ENCODE measurements at places on chromosomes 12 and 14.

DNA sequence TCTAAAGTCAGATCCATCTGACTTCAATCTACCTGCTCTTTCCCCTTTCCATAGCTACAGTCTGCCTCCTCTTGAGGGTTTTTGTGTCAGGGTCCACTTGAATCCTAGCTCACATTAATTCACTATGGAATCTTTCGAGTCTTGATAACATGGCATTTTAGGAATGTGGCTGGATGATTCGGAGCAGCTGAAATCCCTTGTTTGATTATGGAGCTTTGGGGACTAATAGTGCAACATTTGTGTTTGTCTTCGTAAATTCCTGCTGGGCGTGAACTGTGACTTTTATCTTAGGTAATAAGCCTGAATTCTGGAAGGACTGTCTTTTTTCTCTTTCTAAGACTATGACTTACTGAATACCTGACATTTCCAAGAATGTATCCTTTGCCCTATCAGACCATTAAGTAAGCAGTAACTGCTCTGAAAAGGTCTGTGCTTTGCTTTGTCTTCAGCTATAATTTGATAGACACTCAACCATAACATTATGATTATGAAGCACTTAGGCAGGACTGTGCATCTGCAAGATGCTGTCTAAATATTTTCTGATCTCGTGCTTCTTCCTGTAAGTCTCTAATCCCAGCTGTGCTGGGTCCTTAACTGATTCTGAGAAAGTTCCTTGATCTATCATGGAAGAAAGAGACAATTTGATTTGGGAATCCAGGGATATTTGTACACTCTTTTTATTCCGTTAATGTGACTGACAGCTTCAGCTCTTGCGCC lies 19.0 kb upstream of the PELI2 start:
- DNase-seq = no peak

DNA sequence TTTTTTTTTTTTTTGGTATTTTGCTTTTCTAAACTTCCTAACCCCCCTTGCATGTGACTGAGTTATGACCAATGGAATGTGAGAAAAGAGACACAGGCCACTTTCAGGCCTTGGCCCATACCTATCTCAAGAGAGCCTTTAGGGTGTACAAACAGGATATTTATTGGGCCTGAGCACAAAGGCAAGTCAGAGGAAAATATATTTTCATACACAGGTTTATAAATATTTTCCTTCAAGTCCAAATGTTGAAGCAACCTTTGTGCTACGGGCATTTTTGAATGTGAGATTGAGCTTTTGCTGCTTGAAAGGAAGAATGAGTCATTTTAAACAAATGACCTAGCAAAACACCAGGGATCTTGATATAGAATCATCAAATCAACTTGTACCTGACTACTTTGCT lies 228.6 kb upstream of the E2F7 start:
- no peak for DNase-seq

GRCh38 chr14:22464422-22465142 lies 124.4 kb downstream of the DAD1 start:
- no peak for DNase-seq

DNA sequence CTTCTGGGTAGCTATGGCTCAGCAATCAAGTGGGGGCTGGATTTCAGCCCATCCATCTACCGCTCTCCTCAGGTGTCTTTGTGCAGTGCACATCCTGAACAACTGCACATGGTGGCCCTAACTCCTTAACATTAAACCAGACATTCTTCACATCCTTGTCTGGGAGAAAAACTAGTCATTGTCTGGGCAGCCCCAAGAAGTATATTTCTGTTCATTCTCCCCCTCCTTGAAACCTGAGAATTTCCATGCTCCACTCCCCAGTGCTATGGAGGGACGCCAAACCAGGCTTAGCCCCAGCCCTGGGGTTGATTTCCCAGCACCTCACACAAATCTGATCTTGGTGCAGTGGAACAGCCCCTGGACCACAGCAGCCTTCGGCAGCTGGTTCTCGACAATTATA lies 13.4 kb downstream of the MYL2 start:
- no peak for DNase-seq

DNA sequence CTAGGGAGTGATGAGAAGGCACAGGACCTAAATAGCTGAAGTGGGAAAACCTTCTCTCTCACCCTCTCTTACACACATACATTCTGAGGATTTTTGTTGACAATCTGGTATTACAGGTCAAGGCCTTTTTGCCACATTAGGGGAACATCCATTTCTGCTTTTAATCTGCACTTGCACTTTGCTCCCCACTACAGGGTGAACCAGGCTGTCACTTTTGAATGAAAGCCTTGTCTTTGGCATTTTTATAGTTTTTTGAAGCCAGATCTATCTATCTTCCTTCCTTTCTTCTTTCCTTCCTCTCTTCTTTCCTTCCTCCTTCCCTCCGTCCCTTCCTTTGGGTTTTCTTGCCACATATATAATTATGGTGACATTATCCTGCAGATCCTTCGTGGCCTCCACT lies 165.9 kb upstream of the OTX2 start:
- no peak for DNase-seq

DNA sequence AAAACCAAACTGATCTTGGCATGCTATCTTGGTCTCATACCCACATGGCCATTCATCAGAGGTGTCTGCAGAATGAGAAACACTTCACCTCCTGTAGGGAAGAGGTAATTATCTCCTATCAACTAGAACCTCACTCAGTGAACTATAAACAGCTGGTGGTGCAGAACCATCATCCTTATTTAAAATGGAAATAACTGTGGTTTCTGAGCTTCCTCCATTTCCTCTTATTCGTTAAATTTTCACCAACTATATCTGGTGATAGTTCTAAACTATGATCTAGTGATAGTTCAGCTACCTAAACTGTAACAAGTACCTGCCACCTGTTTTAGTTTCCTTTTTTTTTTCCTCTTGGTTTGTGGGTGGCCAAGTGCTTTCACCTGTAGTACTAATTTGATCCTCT lies 218.5 kb downstream of the FUT8 start:
- DNase-seq = no peak

- no peak for DNase-seq
Observed at GRCh38 chr14:90488256-90488655, 91.4 kb downstream of the CALM1 start.

DNA sequence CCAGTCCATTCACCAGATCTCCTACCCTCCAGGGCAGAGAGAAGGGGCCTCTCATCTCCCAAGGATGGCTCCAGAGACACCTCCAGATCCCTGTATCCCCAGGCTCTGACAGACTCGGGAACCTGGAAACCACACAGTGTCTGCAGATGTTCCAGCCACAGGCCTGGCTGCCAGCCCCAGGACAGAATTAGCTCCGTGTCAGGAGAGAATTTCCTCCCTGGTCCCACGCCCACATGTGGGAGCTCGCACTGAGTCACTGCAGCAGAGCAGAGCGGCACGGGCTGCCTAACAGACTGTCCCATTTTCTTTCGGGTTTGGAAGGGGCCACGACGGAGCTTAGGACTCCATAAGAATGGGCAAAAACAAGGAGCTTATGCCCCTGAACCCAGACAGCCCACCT lies 33.6 kb downstream of the CMKLR1 start:
- DNase-seq = no peak

- no peak for DNase-seq
Observed at GRCh38 chr12:116962197-116962596, 51.4 kb downstream of the FBXW8 start.

- no peak for DNase-seq
Observed at GRCh38 chr14:49641697-49642129, 6.7 kb upstream of the DNAAF2 start.

DNA sequence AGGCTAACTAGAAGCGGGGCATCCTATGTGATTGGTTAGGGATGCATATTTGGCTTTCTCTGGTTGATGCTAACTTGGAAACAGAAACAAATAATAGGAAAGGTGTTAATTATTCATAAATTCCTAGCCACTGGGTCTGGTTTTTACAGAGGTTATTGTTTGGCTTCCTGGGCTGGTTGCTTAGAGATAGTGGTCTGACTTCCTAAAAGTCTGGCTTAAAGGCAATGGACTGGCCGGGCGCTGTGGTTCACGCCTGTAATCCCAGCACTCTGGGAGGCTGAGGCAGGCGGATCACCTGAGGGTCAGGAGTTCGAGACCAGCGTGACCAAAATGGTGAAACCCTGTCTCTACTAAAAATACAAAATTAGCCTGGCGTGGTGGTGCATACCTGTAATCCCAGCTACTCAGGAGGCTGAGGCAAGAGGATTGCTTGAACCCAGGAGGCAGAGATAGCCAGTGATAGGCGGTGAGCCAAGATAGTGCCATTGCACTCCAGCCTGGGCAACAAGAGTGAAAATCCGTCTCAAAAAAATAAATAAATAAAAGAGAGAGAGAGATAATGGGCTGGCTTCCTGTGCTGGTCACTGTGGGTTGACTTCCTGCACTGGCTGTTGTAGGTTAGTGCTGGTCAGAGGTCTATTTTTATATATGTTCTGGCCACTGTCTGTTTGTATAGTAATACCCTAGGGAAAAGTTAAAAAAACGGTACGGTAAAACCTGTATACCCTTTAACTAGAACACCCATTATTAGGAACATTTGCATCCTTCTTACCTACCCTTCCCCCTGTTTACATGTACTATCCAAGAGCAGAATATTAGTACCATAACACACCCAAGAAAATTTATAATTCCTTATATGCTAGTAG lies 24.1 kb downstream of the OR6S1 start:
- no peak for DNase-seq
